ENCODE measurements at places on chromosomes 11 and 22.
A peak's percentile ranks its signal among the peaks of the same experiment; 100 is the strongest.

- no peak for DNase-seq
Observed at GRCh38 chr11:124801014-124801413, 808 bp upstream of the MSANTD2 start.

DNA sequence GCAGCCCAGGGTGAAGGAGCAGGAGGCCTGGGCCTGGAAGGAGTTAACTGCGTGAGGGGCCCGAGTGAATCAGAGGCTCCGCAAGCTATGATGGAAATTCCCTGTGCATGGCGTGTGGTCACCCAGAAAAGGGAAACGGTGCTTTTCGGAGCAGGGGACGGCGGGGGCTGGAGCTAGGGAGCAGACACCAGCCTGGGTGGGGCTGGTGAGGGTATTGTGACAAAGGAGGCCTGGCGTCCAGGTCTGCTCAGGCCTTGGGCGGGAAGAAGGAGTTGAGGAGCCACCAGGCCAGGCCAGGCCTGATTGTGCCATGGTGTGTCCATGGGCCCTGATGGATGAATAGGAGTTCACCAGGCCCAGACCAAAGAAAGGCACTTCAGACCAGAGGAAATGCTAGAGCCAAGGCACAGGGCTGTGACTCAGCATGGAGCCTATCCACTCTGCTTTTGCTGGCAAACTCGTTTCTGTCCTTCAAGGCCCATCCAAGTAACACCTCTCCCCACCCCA, 12.8 kb upstream of the SPI1 start:
- DNase-seq, result no peak

DNA sequence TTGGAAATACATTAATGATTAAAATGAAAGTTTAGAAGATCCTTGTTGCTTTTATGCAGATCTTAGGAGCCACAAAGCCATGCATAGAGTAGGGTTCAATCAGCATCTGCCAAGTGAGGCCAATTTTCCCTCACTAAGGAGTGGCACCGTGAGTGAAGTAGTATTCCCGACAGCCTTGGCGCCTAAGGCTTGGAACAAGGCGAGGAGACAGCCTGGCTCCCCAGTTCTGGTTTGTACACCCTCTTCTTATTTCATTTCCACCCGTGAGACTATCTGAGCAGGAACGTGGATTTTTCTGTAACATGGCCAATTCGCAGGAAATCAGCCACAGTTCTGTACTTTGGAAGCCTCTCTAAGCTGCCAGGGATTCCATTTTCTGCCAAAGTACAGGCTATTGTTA, 22.6 kb downstream of the FADS2 start:
- no peak for DNase-seq

DNA sequence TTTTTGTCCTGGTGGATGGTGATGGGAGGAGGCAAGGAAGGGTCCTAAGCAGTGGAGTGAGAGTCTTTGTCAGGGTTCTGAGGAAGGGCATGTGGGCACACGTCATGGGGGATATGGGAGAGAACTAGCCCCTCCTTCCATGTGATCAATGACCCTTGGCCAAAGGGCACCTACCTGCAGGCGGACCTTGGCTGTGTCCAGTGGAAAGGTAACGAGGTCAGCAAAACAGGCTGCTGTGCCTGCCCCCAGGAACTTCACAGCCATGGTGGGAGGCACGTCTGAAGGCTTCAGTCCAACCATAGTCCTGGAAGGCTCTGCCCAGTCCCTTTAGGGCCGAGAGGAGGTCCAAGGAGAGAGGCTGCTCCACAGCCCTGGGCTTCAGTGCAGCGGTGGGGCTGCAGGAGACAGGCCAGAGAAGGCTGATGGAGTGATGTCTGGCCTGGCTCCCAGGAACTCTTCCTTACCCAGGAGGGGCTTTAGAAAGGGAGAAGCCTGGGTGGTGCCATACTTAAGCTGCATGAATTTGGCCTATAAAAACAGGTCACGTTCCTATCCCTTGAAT, 2.1 kb downstream of the UCP3 start:
- DNase-seq, result no peak

DNA sequence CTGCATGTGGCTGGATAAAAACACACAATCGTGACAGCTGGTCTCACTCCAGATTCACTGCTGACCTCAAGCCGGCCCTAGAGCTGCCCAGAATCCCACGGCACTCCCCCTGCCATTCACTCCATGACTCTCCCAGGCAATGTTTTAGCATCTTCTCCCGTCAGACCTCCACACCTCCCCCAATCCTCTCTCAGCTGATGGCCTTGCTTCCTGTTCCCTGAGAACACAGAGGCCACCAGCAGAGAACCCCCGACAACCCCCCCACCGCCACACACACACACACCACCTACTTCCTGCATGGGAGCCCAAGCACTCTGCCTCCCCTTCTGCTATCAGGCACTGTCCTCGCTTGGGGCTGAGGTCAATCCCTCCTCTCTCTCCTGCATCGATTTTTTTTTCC, 9.3 kb downstream of the TNKS1BP1 start:
- no peak for DNase-seq

- peak; percentile 55 for DNase-seq
Observed at GRCh38 chr11:96356848-96357247, 13.9 kb upstream of the MAML2 start.

DNA sequence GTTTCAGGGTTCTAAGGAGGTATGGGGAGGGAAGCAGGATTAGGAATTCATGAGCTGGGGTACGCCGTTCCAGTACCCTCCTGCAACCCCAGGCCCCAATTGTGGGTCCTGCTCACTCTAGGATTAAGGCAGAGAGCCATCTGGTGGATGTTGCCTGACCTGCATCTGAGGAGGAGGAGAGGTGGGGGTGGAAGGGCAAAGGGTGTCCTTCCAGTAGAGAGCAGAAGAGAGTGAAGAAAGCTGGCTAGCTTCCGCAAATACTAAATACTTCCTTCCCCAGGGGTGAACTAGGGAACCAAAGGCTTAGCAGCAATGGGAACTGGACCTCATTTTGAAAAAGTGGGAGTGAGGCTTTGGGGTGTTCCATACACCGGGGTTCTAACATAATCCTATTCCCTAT, 10.6 kb downstream of the LRRC51 start:
- DNase-seq, result peak; percentile 51

DNA sequence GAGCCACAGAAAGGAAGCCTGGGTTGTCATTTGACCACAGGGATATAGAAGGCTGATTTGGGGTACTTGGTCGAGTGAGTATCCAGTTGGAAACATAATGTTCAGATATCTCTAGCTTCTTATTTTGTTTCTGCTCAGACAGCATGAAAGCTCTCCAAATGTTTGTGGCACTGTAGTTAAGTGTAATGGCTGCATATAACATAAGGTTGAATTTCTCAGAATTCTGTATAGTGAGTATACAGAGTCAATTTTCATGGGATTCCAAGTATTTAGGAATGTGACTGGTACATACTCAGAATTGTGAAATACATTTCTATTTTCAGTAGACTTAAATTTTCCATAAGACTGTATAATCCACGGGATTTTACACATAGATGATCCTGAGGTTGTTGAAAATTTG, 2102.1 kb upstream of the RAG2 start:
- DNase-seq, result no peak

DNA sequence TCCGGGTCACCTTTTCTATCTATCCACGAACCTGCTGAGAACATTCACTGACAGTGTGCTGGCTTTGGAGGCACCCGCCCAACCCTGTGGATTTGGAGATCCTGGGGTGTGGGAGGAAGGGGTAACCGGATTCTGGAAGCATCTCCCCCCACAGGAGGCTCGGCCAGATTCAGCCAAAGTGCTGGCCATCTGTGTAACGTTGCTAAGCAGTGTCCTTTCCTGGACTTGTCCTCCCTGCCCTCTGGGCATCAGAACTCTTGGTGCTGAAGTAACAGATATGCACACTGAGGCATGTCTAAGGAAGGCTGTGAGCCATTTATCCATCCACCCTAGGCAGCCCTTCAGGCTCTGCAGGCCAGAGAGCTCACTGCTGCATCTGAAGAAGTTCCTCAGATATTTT, 85.7 kb downstream of the SNX19 start:
- DNase-seq, result no peak

DNA sequence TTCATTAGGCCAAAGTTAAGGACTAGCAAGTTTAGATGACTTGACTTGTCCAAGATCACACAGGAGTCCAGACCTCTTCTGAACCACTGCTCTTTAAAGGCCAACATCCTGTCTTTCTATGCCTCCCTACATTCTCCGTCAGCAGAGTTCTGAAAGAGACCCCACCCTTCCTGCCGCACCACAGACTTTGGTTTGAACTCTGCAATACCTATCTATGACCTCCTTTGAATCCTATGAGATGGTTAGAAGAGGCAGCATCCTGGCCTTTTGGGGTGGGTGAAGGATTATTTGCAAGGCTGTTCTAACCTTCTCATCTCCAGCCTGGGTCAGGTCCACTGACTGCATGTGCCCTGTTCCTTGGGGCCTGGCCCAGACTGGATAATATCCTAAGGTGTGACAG, 4.3 kb upstream of the RRM1 start:
- no peak for DNase-seq

Data from NCI-H2081 (cell line).